Activated CD8-positive, alpha-beta memory T cell treated with anti-CD3 and anti-CD28 coated beads, Interleukin-2, amount 50 U/mL, for 48 hours (primary cell): ENCODE measurements at places on chromosomes 3 and 15.

DNA sequence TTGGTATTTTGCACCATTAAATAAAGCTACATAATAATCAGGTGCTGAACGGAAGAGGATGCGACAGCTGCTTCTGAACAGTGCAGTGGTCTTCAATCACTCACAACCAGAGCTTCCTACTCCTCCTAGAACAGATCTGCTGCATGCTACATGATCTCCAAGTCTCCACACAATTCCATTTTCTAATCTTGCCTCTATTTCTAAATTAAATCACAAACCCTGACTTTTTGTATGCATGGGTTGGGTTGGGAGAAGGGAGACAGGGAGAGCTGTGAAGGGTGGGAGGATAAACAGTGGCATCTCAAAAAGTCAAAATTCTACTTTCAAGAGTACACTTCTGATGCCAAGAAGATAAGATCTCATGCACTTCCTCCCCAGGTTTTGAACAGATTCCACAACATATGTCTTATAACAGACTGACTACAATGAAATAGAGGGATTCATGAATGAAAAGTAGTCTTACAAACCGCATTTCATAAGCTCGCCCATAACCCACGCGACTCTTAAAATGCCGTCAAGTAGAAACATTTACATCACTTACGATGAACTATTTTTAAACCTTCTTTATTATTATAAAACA lies 57.2 kb downstream of the CHSY1 start:
- no peak for DNase-seq

DNA sequence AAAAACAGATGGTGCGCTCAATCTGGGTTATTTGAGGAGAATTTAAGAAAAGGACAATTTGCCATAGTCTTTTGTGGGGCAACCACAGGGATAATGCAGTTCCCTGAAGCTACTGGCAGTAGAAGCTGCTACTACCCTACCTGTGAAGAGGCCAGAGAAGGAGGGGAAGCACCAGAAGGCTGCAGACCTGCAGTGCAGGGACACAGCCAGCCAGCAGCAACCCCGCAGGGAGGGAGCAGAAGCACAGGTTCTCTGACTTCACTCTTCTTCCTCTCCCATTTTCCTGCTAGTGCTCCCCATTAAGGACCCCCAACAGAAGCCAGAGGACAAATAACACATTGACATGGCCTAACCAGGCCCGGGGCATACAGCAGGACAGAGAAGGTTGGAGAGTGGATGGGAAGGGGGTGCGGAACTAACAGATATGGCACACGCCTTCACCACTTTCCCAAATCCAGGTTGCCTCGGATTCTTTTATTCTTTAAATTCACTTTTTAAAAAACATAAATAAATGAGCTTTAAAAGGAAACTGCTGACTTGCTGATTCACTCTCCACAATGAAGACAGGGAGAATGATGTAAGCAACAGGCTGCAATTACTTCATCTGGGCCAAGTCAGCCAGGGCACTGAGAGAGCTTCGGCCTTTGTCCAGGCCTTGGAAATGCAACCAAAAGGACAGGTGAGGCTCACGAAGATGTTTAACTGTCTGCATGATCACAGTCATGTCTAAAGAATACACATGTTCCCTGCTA lies 30.1 kb downstream of the POPDC2 start:
- DNase-seq, result no peak

GRCh38 chr3:48739617-48739954 lies 22.6 kb upstream of the IP6K2 start:
- DNase-seq, result no peak

DNA sequence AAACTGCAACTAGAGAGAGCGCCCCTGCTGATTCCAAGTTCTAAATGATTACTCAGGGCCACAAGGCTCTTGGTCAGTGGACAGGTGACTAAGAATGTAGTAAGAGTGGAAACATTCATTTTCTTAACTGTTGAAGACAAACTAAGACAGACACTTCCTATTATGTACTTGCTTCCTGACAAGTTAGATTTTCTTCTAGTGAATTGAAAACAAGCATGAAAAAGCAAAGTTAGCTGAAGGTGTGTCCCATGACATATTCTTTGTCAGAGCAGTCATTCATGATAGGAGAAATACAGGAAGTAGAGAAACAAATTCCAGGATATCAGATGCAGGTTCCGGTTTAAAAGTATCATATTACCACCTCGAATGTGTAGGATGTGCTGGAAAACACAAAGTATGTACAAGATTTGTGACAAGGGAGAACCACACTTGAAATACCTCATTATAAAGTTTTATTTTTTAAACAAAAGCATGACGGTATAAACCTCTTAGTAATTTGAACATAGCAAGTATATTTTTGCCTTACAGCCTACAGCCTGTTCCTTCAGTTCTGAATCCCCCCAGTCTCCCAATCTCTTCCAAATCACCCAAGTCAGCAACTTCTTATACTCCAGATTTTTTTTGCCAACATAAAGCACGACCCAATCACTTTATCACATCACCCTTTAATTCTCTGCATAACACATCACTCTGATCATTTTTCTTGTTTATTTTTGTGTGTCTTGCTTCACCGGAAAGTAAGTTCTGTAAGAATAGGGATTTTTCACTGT lies 6.2 kb downstream of the TSPAN3 start:
- no peak for DNase-seq

DNA sequence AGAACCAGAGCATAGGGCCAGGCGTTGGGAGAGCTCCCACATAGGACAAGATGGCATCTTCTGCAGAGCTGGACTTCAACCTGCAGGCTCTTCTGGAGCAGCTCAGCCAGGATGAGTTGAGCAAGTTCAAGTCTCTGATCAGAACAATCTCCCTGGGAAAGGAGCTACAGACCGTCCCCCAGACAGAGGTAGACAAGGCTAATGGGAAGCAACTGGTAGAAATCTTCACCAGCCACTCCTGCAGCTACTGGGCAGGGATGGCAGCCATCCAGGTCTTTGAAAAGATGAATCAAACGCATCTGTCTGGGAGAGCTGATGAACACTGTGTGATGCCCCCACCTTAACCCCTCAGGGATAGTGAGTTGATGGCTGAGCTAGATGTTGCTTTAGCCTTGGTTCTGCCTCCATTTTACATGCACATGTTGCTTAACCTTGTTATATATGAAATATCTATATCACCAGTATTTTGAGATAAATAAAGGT lies at the start of gene PYDC2:
Gene PYDC2, plus strand, starts transcription at position 51 of the 483 bp plus-strand sequence. Its CDS starts 0 bp downstream, at position 51.
- DNase-seq, result no peak

GRCh38 chr3:44337248-44337785 lies 1.2 kb upstream of the TCAIM start:
- no peak for DNase-seq

GRCh38 chr3:34056951-34057390 lies 258.5 kb downstream of the PDCD6IP start:
- no peak for DNase-seq

DNA sequence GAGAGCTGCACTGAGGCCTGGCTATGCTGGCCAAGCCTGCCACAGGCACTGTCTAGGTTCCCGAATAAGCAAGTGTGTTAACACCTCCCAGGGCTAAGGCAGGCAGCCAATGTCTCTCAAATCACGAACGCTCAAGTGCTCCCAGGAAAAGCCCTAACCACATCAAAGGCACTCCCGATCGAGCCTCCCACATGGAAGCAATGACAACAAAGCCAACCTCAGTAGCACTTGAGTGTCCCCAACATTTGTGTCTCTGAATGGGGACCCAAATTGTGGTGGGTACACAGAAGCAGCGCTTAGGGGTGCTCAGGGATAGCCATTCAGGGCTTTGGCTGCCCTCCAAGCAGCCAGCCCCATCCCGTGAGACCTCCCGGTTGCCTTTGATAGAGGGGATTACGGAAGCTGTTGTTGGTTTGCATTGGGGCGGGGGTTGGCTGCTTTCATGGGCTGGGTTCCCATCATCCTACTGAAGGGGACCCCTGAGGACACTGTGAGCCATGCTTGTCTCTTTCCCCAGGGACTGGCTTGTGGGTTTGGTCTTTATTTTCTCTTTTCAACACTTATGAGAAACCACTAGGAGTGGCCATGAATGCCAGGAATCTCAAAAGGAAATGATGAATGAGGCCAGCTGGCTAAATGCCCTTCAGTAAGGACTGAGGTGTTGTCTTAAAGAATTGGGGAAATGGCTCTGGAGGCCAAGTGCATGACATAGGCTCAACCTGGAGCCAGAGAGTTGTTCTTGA lies 234.1 kb upstream of the FEZF2 start:
- no peak for DNase-seq

GRCh38 chr3:112389961-112390360 lies 57.0 kb downstream of the CD200 start:
- DNase-seq, result no peak

DNA sequence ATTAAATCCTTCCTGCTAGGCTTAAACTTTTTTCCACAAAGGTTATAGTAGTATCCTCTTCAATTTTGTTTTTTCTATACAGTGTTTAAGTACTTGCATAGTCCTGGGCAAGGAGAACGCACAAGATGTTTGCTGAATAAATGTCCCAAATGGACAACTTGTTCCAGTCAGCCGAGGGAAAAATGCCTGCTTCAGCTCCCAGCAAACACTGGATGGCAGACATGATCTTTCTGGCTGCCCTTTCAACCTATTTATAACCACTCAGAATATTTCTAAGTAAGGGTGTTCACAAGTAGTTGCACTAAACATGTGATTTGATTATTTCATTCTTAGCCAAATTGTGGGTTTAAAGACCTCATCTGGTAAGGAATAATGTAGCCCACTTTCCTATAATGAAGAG lies 29.8 kb downstream of the GNB4 start:
- no peak for DNase-seq

DNA sequence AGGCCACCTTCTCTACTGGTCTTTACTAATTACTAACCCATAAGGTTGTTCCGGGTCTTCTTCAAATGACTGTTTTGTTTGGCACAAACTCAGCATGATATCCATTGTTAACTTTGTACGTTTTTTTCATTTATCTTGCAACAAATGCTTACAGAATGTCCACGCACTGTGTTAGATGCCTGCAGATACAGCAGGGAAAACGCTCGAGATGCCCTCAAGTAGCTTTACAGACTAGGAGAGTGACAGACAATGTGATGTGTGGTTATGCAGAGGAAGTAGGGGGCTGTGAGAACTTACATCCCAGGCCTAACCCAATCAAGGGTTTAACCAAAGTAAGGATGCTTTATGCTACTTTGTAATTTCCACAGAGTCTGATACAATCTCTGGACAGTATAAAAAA lies 949 bp upstream of the RFC4 start:
- no peak for DNase-seq

- DNase-seq, result no peak
Measured at GRCh38 chr15:44075535-44075934, 119.5 kb downstream of the FRMD5 start.

DNA sequence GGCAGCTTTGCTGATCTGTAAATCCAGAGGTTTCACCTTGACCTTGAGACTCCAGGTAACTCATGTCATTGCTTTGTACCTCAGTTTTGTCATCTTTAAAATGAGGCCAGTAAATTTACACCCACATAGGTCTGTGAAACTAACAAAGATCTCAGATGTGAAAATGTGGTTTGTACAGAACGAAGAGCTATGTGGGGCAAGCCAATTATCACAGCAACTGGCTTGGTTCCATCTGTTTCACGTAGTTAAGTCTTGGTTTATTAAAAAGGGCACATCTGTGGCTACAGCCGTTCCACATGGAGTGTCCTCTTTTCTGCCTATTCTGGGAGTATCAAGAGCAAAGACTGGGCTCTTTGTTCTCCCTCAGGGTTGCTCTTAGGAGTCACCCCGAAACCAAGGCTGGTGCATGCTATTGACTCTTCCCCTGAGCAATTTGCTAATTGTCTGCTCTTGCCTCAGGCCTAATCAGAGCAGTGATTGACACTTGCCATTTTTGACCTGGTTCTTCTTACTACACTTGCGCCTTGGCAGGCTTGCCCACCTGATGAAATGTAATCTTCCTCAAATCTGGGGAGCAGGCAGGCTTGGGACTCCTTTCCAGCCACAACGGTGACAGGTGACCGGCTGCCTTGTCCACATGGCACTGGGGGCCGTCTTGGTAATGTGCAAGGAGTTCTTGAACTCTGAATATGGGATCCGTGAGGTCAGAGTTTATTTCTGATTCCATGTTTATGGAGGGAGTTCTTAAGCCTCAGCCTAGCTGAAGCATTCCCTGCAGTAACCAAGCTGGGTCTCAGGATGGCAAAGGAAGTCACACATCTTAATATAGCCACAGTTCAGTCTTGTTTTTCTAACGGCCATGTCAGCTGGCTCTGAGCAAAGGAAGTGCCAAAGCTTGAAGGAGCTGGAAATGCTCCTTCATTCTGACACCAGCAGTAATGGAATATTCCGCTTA lies 40.1 kb downstream of the EAF1 start:
- DNase-seq, result no peak

GRCh38 chr15:32864051-32864450 lies 146.2 kb downstream of the GREM1 start:
- no peak for DNase-seq

DNA sequence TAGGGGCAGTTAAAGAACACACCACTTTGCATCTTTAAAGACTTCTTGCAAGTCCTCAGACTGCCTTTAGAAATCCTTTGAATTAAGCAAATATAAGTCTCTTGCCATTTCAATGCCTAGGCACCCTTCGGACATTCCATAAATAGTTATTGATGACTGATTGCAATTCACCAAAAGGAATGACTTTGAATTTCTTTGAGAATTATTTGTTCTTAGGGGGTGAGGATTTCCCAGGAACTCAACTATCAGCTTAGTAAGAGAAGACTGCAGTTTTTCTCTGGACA lies 495 bp upstream of the MYEF2 start:
- DNase-seq, result no peak

DNA sequence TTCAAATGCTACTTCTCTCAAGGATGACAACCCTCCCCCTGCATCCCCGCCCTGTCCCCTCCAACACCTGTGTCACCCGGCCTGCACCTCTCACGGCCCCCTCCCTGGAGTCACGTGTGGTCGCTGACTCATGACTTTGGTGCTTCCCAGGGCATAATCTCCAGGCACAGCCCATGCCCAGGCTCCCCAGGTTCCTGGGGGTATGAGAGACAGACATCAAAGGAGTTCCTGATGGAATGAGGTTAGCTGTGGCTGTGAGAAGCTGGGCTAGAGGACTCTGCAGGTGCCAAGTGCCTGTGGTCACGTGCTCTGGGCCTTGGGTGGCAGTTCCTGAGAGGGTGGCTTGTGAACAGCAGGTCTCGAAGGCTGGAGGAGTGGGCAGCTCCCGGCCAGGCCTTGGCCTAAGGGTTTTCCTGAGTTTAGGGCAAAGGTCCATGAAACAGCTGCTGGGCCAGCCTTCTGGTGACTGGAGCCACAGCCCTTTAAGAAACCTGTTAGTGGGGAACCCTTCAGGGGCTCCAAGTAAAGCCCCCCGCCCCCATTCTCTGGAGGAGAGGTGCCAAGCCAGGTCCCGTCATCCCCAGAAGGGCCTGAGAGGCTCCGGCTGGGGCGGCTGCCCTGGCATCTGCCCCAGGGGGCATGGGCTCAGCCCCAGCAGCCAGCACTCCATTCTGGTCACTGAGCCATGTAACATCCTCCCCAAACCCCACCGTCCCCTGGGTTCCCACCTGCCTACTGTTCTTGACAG lies 230.0 kb downstream of the XXYLT1 start:
- DNase-seq, result no peak
